ENCODE measurements at places on chromosomes 3 and 15. TPM values are rescaled to one million over a fixed set of nuclear protein-coding genes. Genes with fewer than 3 reads are reported as not detected.
A peak's percentile ranks its signal among the peaks of the same experiment; 100 is the strongest.

- no peak for DNase-seq
These were observed 406.8 kb downstream of the MCTP2 start for GRCh38 chr15:94638183-94638582.

RASL12 gene
- 1.4 TPM for total RNA-seq

GRCh38 chr15:25866251-25866650 lies 3.1 kb upstream of the ATP10A start:
- no peak for DNase-seq

SERINC4 gene
- total RNA-seq, result not detected

- no peak for DNase-seq
These were observed 17.4 kb upstream of the FHIT start for GRCh38 chr3:61268644-61269043.

- no peak for DNase-seq
These were observed 289.7 kb upstream of the ADAMTS9 start for GRCh38 chr3:64977308-64978100.

DNA sequence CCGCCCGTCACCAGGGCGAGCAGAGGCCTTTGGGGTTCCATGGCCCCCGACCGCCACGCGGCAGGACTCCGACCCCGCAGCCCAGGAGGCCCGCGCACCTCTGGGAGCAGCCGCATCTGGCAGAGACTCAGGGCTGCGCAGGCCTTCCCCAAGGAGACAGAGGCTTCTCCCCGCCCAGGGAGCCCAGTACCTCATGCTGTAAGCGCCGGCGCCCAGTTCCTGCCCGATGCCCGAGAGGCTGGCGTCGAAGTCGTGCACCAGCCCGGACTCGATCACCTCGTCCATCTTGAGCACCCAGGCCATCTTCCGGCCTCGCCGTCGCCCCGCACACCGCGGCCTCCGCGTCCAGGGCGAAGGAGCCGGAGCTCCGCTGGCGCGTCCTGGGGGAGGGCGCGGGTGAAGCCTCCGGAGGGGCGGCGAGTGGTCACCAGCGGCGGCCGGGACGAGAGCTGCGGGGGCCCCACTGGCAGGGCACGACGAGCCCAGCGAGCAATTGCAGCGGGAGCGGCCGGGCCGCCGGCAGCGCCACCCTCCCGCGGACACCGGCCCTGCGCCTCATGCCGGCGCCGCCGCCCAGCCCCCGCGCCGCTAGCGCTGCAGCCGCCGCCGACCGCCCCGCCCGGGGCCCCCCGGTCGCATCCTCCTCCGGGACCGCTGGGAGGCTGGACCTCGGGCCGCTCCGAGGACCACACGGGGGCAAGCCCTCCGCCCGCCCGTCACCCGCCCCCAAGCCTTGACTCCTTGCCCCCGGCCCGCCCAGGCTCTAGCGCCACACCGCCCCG lies 468 bp downstream of the UBP1 start:
- DNase-seq, result peak; percentile 64

- no peak for DNase-seq
These were observed 1.7 kb downstream of the SEC62 start for GRCh38 chr3:169968224-169968885.

FBN1 gene
- total RNA-seq, result 27.9 TPM

IL5RA gene
- 0.78 TPM for total RNA-seq

ADAMTS7 gene
- 5.9 TPM for total RNA-seq

DNA sequence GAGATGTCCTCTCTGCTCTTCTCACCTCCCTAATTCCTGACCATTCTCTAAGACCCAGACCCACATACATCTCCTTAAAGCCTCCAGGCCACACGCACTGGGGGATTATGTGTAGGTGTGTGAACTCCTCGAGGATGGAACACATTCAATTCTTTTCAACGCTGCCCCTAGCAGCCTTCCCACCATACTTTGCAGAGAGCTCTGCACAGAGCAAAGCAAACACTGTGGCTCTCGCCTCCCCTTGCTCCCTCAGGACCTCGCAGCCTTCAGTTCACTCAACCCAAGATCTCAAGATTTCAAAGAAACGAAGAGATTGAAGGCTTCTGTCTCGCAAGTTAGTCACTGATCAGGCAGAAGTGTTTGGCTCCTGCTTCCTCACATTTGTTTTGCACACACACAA lies 6.0 kb downstream of the ACTC1 start:
- no peak for DNase-seq

DNA sequence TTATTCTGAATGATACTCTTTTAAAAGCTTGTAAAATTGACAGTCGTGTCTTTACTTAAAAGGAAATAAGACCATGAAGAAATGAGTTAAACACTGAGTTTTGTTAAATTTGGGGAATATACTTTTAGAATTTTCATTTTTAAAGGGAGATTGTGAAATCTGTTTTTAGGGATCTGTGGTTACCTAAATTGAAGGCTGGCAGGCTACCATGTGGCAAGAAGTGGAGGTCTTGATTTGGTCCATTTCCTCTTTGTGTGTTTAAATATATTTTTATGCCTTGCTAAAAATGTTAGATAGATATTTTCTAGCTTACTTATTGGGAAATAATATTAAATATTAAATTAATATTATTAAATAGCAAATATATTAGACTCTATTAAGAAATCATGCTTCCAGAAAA lies 36.6 kb upstream of the SLC22A13 start:
- no peak for DNase-seq

GRCh38 chr3:23701716-23702597 lies 103.8 kb upstream of the UBE2E1 start:
- no peak for DNase-seq

DLG1 gene
- 142 TPM for total RNA-seq

- no peak for DNase-seq
These were observed 66.5 kb downstream of the CD47 start for GRCh38 chr3:108024146-108024850.

DNA sequence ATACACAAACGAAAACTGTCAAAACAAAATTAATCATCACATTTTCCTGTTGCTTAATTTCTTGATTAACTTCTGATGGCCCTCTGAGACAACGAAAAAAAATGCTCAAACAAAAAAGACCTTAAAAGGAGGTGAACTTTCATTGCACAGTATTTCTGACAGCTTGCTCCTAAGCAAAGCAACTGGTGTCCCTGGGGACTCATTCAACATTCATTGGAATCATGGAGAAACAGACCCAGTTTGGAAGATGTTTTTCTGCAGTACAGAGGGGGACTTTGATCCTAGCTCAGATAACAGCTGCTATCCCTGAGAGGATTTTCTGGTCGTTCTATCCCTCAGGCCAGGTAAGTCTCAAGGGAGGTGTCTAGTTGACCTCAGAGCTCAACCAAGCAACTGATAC lies 378.7 kb upstream of the ATP11B start:
- DNase-seq, result no peak

CTXN2 gene
- 0.16 TPM for total RNA-seq

TRPM1 gene
- total RNA-seq, result not detected
